ENCODE measurements at places on chromosomes 16 and 17.

DNA sequence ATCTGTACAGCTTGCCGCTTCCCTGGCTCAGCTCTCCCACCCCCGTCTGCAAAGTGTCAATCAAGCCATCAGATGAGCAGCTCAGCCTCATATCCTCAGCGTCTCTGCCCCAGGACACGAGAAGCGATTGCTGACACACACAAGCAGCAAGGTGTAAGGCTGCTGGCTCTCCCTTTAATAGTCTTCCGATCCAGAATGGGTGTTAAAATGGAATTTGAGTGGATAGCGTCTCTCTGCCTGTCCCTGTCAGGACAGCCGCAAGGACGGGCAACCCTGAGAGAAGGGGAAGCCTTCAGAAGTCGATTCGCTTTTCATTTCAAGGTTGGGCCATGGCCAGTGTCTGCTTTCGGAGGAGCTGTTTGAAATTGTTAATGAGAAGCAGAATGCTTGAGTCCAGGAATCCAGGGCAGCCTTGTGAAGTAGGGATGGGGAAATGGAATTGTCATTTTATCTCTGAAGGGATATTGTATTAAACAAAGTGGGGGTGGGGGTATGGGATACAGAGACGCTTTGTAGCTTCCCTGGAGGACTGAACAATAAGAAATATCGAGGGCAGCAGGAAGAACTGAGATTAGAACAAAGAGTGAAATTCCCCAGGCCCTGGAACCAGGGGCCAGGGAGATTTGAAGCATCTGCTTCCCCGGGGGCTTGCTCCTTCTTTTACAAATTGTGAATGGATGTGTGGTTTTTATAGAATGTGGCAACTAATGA is 4.7 kb upstream of the PIPOX start:
- DNase-seq: no peak

- DNase-seq: no peak
These were observed 40.5 kb downstream of the ATP2C2 start for GRCh38 chr16:84408856-84409255.

DNA sequence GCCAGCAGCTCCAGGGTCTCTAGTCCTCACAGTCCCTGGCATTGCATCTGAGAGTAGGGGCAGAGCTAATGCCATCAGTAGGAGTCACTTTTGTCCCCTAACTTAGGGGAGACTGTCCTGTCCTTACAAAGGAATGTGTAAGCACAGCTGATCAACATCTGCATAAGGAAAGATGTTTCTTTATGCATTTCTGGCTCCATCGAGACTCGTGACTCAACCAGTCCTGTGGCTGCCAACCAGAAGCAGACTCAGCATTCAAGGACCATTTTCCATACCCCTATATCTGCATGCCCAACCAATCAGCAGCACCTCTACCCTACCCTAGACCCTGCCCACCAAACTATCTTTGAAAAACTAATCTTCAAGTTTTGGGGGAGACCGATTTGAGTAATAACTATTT is 8.2 kb upstream of the MPP2 start:
- no peak for DNase-seq

GRCh38 chr16:15440852-15441251 is 6.5 kb downstream of the BMERB1 start:
- no peak for DNase-seq

- no peak for DNase-seq
These were observed 156.2 kb downstream of the CYB561 start for GRCh38 chr17:63289931-63290330.

DNA sequence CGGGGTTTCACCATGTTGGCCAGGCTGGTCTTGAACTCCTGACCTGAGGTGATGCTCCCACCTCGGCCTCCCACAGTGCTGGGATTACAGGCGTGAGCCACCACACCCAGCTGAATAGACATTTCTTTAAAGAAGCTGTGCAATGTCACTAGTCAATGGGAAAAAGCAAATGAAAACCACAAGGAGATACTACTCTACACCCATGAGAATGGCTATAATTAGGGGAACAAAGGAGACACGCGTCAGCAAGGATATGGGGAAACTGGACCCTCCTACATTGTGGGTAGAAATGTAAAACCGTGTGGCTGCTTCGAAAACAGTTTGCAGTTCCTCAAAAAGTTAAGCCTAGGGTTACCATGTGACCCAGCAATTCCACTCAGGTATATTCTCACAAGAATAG is 103.4 kb downstream of the VPS53 start:
- DNase-seq: no peak
